ENCODE measurements at places on chromosomes 16 and 17. TPM values are rescaled to one million over a fixed set of nuclear protein-coding genes. Genes with fewer than 3 reads are reported as not detected.

GRCh38 chr17:57968456-57968855, 13.2 kb upstream of the CUEDC1 start:
- no peak for DNase-seq

DNA sequence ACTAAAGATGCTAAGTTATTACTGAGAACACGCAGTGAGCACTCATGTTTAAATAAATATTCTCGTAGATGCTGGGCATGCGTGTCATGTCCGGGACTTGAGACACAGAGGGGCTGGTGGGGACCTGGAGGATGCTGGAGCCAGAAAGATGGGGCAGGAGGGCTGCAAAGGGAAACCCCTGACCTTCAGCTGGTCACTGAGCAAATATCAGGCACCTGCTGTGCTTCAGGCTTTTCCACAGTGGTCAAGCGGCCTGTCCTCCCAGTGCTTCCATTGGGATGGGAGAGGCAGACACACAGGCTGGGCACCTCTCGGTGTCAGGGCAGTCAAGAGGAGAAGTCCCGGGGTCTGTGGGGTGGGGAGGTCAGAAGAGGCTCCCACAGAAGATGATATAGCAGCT, 211.4 kb downstream of the GSG1L start:
- no peak for DNase-seq

RNF112 gene
- 0.58 TPM for total RNA-seq

DNA sequence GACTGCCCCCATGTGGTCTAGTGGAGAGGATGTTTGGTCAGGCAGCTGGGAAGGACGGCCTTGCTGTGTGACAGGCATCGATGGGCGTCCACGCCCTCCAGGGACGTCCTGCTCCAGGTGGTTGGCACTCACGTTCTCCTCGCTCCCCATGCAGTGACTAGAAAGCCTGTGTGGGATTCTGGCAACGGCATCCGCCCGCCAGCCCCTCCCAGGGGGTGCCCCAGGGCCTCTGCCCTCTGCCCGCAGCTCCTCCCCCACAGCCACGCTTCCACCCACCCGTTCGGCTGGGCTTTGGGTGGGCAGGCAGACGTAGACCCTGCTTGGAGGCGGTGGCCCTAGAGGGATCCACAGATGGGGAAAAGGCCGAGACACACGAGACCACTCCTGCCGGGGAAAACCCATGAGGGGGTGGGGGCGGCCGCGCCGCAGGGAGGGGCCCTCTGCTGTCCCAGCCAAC, 4.7 kb upstream of the IL17C start:
- DNase-seq = peak; percentile 71

GRCh38 chr16:11033629-11034420, 89.5 kb downstream of the CLEC16A start:
- DNase-seq = no peak

BIRC5 gene
- 86.5 TPM for total RNA-seq

OR3A3 gene
- total RNA-seq = not detected

- no peak for DNase-seq
Observed at GRCh38 chr17:19290066-19290705, 53.0 kb downstream of the EPN2 start.

- DNase-seq = no peak
Observed at GRCh38 chr17:35079547-35080423, 16.3 kb upstream of the RFFL start.

GRCh38 chr16:67017421-67017750, 11.6 kb upstream of the CBFB start:
- no peak for DNase-seq

- no peak for DNase-seq
Observed at GRCh38 chr17:63173450-63173849, 207.4 kb downstream of the TANC2 start.

CENPV gene
- total RNA-seq = 12.3 TPM

DNA sequence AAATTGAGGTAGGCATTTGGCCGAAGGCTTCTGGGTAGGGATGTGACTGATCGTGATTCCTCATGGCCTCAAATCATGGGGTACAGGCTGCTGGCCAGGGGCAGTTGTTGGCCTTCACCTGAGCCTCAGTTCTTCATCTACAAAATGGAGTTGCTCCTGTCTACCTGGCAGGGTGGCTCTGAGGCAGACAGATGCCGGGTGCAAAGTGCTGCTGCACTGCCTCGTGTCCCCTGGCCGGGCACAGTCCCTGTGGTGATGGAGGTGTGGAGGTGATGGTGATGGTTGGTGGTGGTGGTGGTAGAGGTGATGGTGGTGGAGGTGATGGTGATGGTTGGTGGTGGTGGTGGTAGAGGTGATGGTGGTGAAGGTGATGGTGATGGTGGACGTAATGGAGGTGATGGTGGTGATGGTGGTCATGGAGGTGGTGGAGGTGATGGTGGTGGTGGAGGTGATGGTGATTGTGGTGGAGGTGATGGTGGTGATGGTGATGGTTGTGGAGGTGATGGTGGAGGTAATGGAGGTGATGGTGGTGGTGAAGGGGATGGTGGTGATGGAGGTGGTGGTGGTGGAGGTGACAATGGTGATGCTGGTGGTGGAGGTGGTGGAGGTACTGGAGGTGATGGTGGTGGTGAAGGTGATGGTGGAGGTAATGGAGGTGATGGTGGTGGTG, 52.6 kb downstream of the RNF213 start:
- DNase-seq = no peak

GRCh38 chr17:35801583-35802224, 6.3 kb upstream of the MMP28 start:
- no peak for DNase-seq

KRTAP4-9 gene
- total RNA-seq = not detected

DNA sequence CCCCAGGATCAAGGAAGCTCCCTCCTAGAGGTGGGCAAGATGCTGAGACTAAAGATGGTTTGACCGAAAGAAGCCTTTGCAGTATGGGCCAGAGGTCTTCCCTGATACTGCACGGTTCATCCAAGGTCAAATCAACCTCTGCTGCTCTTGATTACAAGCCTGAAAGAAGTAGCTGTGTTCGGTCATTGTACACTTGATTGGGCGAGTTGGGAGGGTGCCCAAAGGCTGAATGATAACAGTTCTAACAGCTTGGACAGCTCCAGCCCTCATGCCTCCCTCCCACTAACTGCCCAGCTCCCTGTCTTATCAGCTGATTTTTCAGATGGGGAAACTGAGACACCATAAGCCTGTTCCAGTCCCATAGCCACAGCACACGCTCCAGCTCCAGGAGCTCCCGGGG, 42.8 kb downstream of the ABCC12 start:
- no peak for DNase-seq

CSF3 gene
- total RNA-seq = not detected

DNA sequence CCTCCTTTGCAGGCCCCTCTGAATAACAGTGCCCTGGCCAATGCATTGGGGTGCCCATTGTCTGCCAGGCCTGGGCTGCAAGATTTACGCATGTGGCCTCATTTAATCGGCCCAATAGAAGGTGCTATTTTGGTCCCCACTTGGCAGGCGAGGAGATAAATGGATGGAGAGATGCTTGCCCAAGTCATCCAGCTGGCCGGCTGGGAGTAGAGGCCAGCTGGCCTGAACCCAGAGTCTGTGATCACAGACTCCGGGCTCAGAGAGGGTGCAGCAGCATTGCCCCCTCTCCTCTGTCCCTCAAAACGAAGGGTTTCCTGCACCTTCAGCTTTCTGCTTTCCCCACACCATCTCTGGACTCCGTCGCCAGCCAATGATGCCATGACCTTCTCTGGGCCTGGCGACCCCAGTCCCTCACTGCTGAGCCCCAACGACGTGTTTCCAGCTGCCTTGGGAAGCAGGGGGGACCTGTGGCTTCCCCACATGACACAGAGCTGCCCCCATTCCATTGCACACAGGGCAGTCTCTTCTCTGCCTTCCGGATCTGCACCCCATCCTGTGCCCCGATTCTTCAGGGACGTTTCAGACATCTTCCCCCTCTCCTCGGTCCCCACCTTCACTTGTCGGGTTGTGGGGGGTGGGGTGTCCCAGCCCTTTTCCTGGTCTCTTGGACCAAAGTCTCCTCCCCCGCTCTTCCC, 3.5 kb upstream of the ADGRG1 start:
- no peak for DNase-seq

HSBP1 gene
- total RNA-seq = 66.5 TPM

- no peak for DNase-seq
Observed at GRCh38 chr17:48617471-48618255, 2.6 kb upstream of the HOXB8 start.

Data from activated CD4-positive, alpha-beta memory T cell treated with anti-CD3 and anti-CD28 coated beads, Interleukin-2, amount 10 ng/mL, durations not matched to agents 7 days and 5 days (primary cell).